CD4-positive, alpha-beta memory T cell (primary cell): ENCODE measurements at places on chromosomes 13 and 19. TPM values are rescaled to one million over a fixed set of nuclear protein-coding genes. Genes with fewer than 3 reads are reported as not detected.

DNA sequence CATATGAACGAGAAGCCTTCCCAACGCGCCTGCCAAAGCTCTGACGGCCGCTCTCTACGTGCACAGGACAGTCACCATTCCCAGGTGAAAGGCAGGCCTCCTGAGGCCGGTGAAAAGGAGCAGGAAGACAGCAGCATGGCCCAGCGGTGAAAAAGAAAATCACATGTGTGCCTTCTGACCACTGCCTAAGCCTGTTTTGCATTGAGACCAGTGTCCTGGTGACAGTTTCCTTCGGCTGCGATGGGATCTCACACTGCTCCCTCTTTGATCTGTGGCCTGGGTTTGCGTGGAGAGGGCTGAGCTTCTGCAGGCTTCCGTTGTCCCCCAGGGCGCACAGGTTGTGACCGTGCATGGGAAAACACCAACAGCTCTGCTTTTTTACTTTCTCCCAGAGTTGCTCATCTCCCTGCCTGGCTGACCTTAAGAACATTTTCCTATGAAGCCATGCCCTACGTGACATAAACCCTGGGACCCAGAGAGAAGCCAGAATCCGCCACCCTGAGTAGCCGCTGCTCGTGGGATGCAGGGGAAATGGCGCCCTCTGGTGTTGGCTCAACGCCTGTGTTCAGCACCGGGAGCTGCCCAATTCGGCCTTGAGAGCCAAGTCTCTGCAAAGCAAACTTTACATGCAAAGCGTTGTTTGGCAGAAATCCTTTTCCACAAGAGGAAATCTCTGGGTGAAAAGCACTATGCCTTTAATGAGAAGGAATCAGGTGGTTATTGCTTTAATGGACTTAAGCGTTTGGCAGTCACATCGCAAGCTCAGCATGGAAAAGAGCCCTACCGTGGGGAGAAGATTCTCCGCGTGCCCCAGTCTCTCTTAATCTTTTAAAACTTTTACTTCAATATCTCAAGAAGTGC lies 112.2 kb upstream of the GPR12 start:
- no peaks in the 10 kb centered on the region for H3K36me3 ChIP-seq
- peak; percentile 24 for DNase-seq
- no peak overlapping the region for H3K4me3 ChIP-seq
- H3K4me1 ChIP-seq = no peaks in the 10 kb centered on the region

DNA sequence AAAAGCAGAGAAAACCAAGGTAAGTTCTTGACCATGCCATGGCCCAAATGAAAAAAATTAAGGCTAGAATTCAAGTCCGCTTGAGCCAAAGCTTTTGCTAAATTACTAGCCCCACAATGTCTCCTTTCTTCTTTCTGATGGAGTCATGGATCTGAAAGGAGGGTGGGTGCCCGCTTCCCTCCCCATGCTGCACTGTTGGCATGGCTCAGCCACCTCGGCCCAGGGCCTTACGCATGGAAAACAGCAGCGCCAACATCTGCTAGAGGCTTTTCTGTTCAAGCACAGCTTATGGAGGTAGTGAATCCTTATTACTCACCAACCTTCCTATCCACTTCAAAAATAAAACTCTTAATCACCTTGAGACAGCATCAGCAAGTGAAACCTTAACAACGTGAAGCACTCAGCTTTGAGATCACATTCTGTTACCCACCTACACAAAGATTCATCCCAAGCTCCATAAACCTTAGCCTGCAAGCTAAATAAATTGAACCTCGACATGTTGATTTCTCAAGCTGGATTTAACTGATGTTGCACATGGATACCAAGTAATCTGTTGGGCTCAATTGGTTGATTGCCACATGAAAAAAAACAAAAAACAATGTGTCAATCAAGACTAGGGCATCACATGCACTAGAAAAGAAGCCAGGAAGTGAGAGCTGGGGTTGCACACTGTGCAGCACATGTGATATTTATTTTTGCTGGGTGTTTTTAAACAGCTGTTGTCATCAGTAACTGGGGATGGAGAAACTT lies 43.4 kb downstream of the TPT1 start:
- H3K4me3 ChIP-seq = no peak overlapping the region
- H3K4me1 ChIP-seq = peaks cover 40% of the 10 kb centered on the region
- no peaks in the 10 kb centered on the region for H3K36me3 ChIP-seq
- no peaks in the 10 kb centered on the region for H3K27me3 ChIP-seq
- H3K27ac ChIP-seq = peak overlapping the region; percentile 10

DNA sequence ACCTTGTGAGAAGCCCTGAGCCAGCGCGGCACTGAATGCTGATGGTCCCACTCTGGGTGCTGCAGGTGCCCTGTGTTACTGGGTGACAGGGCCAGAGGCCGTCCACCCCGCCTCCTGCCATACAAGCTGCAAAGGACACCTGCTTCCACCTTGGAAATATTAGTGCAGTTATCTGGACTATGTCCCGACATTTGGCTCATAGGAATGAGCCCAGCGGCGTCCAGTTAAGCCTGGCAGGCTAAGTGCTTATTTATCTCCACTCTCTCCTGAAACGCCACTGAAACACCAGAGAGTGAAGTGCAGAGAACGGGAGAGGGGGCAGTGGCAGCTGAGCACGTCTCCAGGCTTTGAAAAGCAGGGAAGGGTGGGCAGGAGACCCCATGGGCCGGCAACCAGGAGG lies 145.8 kb downstream of the KDM4B start:
- no peaks in the 10 kb centered on the region for H3K36me3 ChIP-seq
- DNase-seq = no peak
- no peak overlapping the region for H3K27ac ChIP-seq
- no peaks in the 10 kb centered on the region for H3K27me3 ChIP-seq
- H3K4me1 ChIP-seq = no peaks in the 10 kb centered on the region

GRCh38 chr13:23621316-23621645 lies 51.1 kb downstream of the TNFRSF19 start:
- no peak overlapping the region for H3K4me3 ChIP-seq
- no peak for DNase-seq
- H3K27me3 ChIP-seq = no peaks in the 10 kb centered on the region
- H3K27ac ChIP-seq = no peak overlapping the region
- H3K4me1 ChIP-seq = no peaks in the 10 kb centered on the region
- no peaks in the 10 kb centered on the region for H3K36me3 ChIP-seq

Gene IGSF23
- not detected for total RNA-seq

DNA sequence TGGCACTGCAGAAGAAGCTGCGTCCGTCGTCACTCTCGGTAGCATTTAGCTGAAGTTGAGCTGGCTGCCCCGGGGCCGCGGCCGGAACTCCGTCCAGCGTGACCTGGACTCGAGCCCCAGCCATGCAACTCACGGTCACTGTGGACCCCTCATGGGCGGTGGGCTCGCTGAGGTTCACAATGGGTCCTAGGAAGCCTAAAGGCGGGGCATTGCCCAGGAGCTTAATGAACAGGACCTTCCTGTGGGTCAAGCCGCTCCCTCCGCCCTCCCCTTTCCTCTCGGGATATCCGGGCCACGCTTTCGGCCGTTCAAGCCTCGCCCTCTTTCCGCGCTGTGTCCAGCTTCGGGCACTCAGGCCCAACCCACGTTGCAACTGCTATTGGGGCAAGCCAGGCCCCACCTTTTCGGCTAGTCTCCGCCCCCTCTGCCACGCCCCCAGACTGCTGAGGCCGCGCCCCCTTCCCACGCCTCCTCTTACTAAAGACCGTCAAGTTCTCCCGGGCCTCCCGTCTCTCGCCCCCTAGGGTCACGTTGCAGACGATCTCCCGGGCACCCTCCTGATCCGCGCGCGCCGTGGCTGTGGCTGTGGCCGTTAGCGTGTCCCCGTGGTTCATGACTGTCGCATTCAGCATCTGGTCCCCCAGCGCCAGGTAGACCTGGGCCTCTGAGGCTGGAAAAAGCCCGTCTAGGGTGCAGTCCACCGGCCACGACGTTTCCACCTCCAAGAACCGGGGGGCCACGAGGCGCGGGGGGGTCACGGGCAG lies 1.4 kb upstream of the RAVER1 start:
- peaks cover 28% of the 10 kb centered on the region for H3K36me3 ChIP-seq
- peak; percentile 10 for DNase-seq
- no peak overlapping the region for H3K4me3 ChIP-seq
- peak overlapping the region; percentile 88 for H3K27ac ChIP-seq
- H3K27me3 ChIP-seq = no peaks in the 10 kb centered on the region
- peaks cover 56% of the 10 kb centered on the region for H3K4me1 ChIP-seq

- DNase-seq = no peak
- no peaks in the 10 kb centered on the region for H3K27me3 ChIP-seq
- no peaks in the 10 kb centered on the region for H3K36me3 ChIP-seq
- H3K27ac ChIP-seq = no peak overlapping the region
- H3K4me1 ChIP-seq = no peaks in the 10 kb centered on the region
Measured at GRCh38 chr19:30861919-30862318, 487.3 kb downstream of the TSHZ3 start.

Gene ZNF525
- total RNA-seq = 36.6 TPM

GRCh38 chr13:53214433-53214832 lies 185.8 kb downstream of the OLFM4 start:
- H3K36me3 ChIP-seq = no peaks in the 10 kb centered on the region
- H3K27me3 ChIP-seq = no peaks in the 10 kb centered on the region
- no peak overlapping the region for H3K4me3 ChIP-seq
- H3K27ac ChIP-seq = no peak overlapping the region
- no peak for DNase-seq
- no peaks in the 10 kb centered on the region for H3K4me1 ChIP-seq

DNA sequence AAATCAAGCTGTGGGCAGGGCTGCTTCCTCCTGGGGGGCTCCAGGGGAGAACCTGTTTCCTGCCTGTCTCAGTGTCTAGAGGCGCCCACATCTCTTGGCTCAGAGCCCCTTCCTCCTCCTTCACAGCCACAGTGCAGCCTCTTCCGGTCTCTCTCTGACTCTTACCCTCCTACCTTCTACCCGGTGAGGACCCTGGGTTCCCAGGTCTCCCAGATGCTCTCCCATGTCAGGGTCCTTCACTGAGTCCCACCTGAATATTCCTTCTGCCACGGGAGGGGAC lies 153.1 kb downstream of the KDM4B start:
- H3K4me1 ChIP-seq = no peaks in the 10 kb centered on the region
- DNase-seq = no peak
- H3K27ac ChIP-seq = no peak overlapping the region
- no peak overlapping the region for H3K4me3 ChIP-seq
- peaks cover 7% of the 10 kb centered on the region for H3K36me3 ChIP-seq
- no peaks in the 10 kb centered on the region for H3K27me3 ChIP-seq

Gene TEX29
- total RNA-seq = 0.50 TPM

Gene ZNF45
- total RNA-seq = 25.1 TPM

DNA sequence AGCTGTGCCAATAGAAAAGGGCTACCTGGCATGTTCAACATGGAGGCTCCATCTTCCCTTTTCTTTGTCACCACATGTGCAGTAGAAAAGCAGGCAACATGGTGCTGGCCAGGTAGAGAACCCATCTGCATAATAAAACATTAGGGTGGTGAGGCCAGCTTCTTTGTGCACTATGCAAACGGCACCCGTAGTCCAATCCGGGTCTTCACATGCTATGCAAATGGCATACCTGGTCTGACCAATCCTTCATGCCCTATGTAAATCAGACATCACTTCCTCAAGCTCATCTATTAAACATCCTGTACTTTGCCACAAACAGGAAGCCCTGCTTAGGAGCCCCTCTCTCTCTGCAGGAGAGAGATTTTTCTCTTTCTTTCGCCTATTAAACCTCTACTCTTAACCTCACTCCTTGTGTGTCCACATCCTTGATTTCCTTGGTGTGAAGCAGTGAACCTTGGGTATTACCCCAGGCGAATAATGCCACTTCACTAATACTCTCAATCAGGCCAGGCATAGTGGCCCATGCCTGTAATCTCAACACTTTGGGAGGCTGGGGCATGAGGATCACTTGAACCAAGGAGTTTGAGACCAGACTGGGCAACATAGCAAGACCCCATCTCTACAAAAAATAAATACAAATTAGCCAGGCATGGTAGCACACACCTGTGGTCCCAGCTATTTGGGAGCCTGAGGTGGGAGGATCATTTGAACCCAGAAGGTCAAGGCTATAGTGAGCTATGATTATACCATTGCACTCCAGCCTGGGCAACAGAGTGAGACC lies 111.3 kb upstream of the MRI1 start:
- no peaks in the 10 kb centered on the region for H3K36me3 ChIP-seq
- no peak overlapping the region for H3K27ac ChIP-seq

DNA sequence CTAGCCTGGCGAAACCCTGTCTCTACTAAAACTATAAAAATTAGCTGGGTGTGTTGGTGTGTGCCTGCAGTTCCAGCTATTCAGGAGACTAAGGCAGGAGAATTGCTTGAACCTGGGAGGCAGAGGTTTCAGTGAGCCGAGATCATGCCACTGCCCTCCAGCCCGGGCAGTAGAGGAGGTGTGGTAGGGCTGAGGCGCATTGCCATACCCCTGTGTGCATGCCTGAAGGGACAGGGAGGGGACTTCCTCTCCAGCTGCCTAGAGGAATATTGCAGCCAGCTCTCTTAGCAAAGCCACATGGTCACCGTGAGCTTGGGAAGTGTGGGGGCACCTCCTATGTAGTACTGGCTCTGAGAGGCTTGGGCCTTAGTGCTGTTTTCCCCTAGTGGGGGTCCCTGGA lies 29.2 kb upstream of the PEPD start:
- no peak overlapping the region for H3K4me3 ChIP-seq
- H3K4me1 ChIP-seq = no peaks in the 10 kb centered on the region
- H3K36me3 ChIP-seq = no peaks in the 10 kb centered on the region
- H3K27me3 ChIP-seq = no peaks in the 10 kb centered on the region
- no peak overlapping the region for H3K27ac ChIP-seq
- no peak for DNase-seq

- no peaks in the 10 kb centered on the region for H3K36me3 ChIP-seq
- H3K27me3 ChIP-seq = peaks cover 19% of the 10 kb centered on the region
- DNase-seq = peak; percentile 88
- peak overlapping the region; percentile 68 for H3K4me3 ChIP-seq
Measured at GRCh38 chr19:13861714-13862531, 15.0 kb upstream of the NANOS3 start.

Gene NLRP11
- not detected for total RNA-seq

Gene TMEM238
- 9.6 TPM for total RNA-seq

Gene TMEM150B
- 0.87 TPM for total RNA-seq

- H3K27me3 ChIP-seq = no peaks in the 10 kb centered on the region
- peaks cover 39% of the 10 kb centered on the region for H3K4me1 ChIP-seq
- peaks cover 35% of the 10 kb centered on the region for H3K36me3 ChIP-seq
- H3K27ac ChIP-seq = peak overlapping the region; percentile 88
- peak; percentile 36 for DNase-seq
Measured at GRCh38 chr19:48616491-48617056, 1.7 kb upstream of the FAM83E start.

GRCh38 chr19:21463449-21464105 lies 41.8 kb upstream of the ZNF429 start:
- H3K4me3 ChIP-seq = no peak overlapping the region
- no peaks in the 10 kb centered on the region for H3K27me3 ChIP-seq
- no peak overlapping the region for H3K27ac ChIP-seq
- no peaks in the 10 kb centered on the region for H3K4me1 ChIP-seq
- no peak for DNase-seq

- H3K36me3 ChIP-seq = no peaks in the 10 kb centered on the region
- no peak overlapping the region for H3K27ac ChIP-seq
- H3K4me1 ChIP-seq = peaks cover 18% of the 10 kb centered on the region
- no peak for DNase-seq
Measured at GRCh38 chr13:40103864-40104263, 448.4 kb downstream of the COG6 start.

Gene PROZ
- not detected for total RNA-seq

Gene ZNF534
- 0.15 TPM for total RNA-seq

Gene ZNF28
- total RNA-seq = 24.6 TPM

Gene COL5A3
- 4.3 TPM for total RNA-seq
